ENCODE measurements at places on chromosomes 16 and 17.

- DNase-seq = no peak
Observed at GRCh38 chr17:34222722-34223497, 32.2 kb upstream of the CCL2 start.

GRCh38 chr17:72950242-72950931, 142.1 kb downstream of the SLC39A11 start:
- DNase-seq = no peak

GRCh38 chr16:48277158-48277557, 29.8 kb upstream of the ABCC11 start:
- DNase-seq = no peak

GRCh38 chr16:87129771-87130170, 187.4 kb downstream of the C16orf95 start:
- no peak for DNase-seq

DNA sequence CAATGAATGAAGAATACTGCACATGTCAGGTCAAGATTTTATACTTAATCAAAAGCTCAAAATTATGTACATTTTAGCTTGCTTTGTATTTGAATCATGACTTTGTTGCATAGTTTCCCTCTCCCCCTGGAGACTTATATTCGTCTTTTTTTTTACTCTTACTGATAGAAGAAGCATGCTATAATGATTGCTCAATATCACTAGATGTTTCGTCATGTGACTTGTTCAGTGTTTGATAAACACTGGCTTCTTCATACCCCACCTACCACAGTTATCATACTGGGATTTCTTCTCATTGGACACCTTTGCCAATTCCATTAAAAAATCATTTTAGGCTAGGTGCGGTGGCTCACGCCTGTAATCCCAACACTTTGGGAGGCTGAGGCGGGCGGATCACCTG, 148.7 kb downstream of the FTO start:
- no peak for DNase-seq

- no peak for DNase-seq
Observed at GRCh38 chr17:41518789-41519449, at the start of gene KRT15. Gene KRT15 (minus strand): TSS chr17:41518890. CDS start chr17:41518827, 63 bp downstream.

DNA sequence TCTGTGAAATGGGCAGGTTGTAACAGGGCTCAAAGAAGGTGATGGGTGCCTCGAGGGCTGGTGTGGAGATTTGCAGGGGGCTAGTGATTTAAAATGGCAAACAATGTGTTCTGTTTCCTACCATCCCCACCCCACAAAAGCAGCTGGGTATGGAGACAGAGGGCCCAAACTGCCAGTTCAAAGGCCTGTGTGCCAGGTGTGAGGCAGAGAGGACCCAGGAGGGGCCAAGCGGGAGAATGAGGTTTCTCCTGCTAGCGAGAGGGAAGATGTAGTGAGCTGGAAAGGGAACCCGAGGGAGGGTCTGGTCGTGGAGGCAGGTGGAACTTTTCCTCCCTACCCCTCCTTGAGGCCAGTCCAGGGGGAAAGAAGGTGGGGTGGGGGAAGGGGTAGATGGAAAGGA, 39.4 kb downstream of the LAT start:
- DNase-seq = no peak

DNA sequence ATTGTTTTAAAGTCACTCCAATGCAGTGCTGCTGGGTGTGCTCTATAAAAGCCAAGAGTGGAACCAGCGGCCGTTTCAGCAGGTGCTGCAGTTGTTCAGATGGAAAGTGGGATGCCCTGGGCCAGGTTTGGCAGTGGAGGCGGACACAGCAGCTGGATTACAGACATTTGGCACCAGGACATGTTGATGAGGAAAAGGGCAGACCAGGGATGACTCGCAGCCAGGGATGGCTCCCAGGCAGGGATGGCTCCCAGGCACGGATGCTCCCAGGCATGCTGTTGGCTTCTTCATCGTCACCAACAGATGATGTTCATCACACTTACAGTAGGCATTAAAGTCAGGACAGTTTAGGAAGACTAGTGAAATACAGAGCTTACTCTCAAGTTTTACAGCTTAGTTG, 10.0 kb downstream of the GAN start:
- DNase-seq = no peak

DNA sequence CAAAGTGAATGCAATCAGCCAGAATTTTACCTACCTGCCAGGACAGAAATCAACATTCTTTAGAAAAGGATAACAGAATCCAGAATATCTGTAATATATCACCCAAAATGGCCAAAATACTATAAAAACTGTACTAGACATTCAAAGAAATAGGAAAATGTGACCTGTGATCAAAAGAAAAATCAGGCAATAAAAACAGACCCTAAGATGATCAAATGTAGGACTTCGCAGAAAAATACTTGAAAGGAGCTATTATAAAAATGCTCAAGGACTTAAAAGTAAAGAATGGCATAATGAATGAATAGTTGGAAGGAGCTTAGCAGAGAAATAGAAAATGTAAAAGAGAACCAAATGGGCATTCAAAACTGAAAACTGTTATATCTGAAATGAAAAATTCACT, 4.1 kb downstream of the LPCAT2 start:
- DNase-seq = no peak

DNA sequence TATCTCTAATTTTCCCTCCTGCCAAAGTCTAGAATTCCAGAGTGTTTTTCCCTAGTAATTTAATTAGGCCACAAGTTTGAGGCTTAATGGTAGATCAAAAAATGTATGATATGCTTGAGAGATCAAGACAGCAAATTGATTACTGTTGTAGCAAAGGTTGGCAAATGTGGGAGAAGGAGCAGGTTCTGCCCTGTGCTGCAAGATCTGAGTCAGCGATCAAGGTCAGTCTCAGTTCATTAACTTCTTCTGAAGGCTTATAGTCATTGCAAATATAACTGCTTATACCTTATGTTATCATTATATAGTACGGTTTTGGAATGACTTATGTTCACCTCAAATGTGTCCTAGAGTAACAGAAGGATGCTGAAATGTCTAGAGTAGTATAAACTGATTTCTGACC, 231.1 kb upstream of the TBX2 start:
- DNase-seq = no peak
